Mammary microvascular endothelial cell (primary cell): ENCODE measurements at places on chromosomes 11 and 22. TPM values are rescaled to one million over a fixed set of nuclear protein-coding genes. Genes with fewer than 3 reads are reported as not detected.

UPK3A gene
- total RNA-seq: not detected in 2 replicates

BIRC3 gene
- total RNA-seq: 10.7 and 11.2 TPM in 2 replicates

DYNC2H1 gene
- total RNA-seq: 1.6 and 3.6 TPM in 2 replicates

WT1 gene
- total RNA-seq: not detected in 2 replicates

PSMD13 gene
- 204 and 227 TPM in 2 replicates for total RNA-seq

IL10RA gene
- total RNA-seq: 0.54 TPM in 1 of 2 replicates, not detected in the other

CREB3L1 gene
- 0.10 and 0.33 TPM in 2 replicates for total RNA-seq

OR8G5 gene
- total RNA-seq: not detected in 2 replicates

CRYBB2 gene
- total RNA-seq: not detected in 2 replicates
